Aorta (tissue), 5 donors: ENCODE measurements at places on chromosomes 5 and 9. TPM values are rescaled to one million over a fixed set of nuclear protein-coding genes. Genes with fewer than 3 reads are reported as not detected.

- no peak for DNase-seq
These were observed 6.6 kb downstream of the PCBD2 start for GRCh38 chr5:134911285-134912206.

GRCh38 chr9:106708475-106709146 lies 154.4 kb upstream of the ZNF462 start:
- no peak for DNase-seq

GRCh38 chr5:15615859-15616258 lies 115.9 kb downstream of the FBXL7 start:
- DNase-seq, result no peak

The MYMK gene
- total RNA-seq, result not detected
